ENCODE measurements at places on chromosomes 7 and 10.

- DNase-seq = no peak
These were observed 290.1 kb upstream of the COBL start for GRCh38 chr7:51606601-51607154.

DNA sequence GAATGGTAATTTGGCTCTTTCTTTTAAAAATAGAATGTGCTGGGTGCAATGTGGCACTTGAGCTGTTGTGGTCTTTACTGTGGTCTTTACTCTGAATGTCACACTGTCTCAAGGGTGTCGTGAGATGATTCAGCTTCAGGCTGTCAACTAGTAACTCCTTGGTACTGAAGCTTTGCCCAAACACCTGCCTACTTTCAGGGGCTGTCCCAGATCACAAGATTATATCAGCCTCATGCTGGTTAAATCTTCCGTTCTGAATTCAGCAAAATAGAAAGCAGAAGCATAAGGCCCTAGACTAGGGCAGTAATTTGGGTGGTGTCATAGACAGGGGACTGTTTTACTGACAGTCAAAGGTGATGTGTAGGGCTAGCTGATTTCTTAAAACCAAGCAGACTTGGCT, 110.9 kb downstream of the BAMBI start:
- DNase-seq = no peak

DNA sequence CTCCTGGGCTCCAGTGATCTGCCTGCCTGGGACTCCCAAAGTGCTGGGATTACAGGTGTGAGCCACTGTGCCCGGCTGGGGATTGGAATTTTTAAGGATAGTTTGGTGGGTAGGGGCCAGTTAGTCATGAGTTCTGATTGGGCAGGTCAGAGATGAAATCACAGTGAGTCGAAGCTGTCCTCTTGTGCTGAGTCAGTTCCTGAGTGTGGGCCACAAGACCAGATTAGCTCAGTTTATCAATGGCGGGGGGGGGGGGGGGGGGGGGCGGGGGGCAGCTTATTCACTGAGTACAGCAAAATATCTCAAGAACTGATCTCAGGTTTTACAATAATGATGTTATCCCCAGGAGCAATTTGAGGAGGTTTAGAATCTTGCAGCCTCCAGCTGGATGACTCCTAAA, 11.6 kb upstream of the ERCC6 start:
- DNase-seq = peak; percentile 5

- peak; percentile 27 for DNase-seq
These were observed 32.6 kb downstream of the LHPP start for GRCh38 chr10:124494046-124494807.

GRCh38 chr7:30684351-30684750, 2.1 kb upstream of the CRHR2 start:
- DNase-seq = no peak

- DNase-seq = peak; percentile 63
These were observed 57.2 kb upstream of the ANK3 start for GRCh38 chr10:60446851-60447250.

GRCh38 chr10:111560027-111560426, 483.2 kb downstream of the ADRA2A start:
- no peak for DNase-seq

DNA sequence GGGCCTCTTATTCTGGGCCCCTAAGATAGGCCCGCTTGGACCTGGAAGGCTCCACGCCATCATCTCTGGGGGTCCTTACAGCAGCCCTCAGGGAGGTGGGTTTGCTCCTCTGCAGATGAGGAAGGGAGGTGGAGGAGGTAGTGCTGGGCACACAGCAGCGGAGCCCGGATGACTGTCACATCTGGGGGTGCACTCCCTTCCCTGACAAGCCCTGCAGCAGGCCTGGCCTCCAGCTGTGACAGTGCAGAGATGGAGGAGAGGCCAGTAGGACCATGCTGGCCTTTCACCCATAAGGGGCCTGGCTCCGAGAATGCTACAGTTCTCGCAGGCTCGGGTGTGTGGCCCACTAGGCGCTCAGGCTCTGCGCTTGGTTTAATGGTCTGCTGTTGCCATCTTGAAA, 9.2 kb downstream of the GDF2 start:
- no peak for DNase-seq

DNA sequence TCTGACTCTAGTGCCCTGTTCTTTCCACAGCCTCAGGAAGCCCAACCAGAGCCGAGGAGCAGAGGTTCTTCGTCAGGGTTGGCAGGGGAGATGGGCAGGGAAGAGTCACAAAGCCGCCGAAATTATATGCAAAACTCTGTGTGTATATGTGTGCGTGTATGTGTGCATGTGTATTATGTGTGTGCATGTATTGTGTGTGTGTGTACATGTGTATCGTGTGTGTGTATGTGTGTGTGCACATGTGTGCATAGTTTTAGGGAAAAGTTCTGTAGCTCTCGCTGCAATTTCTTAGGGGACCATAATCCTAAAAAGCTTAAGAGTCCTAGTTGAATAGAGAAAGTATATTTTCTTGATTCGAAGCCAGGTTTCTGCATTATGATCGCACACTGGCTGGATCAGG, 17.0 kb downstream of the DNAJB12 start:
- no peak for DNase-seq

- no peak for DNase-seq
These were observed 73.0 kb downstream of the CTBP2 start for GRCh38 chr10:125087191-125087896.

DNA sequence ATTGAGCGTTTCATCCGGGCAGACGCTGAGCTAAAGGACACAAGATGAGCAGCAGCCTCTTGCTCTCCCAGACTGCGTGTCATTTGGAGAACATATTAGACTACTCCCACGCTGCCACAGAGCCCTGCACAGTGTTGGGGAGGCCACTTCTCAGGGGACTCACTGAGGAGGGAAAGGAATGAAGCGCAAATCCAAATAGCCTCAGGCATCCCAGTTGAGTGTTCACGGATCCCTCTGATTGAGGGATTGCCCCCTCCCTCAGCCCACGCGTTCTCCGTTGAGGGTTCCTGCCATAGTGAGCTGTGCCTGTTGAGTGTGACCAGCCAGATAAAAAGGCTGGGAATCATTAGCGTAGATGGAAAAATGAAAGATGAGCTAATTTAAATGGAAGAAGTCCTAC, 563.4 kb downstream of the ACTR3B start:
- no peak for DNase-seq

DNA sequence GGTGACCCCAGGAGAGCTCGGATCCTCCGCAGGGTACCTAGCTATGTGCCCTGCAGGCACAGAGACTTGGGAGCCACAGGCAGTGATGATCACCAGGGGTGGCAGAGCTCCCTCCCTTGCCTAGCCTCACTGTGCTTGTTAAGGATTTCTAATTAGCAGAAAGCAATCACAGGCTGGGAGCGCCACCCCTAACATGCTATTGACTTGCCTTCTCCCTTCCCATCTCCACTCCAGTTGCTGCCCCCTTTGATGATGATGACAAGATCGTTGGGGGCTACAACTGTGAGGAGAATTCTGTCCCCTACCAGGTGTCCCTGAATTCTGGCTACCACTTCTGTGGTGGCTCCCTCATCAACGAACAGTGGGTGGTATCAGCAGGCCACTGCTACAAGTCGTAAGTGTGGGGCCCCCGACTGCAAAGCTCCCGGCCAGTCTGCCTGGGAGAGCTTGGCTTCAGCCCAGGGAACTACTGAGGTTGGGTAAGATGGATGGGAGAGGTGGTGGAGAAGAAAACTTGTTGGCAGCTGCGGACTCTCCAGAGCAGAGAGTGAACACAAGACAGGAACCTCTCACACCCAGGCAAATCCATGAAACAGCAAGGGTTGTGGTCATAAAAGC, 1.2 kb downstream of the PRSS1 start:
- DNase-seq = no peak

GRCh38 chr10:21172542-21172929, 275.4 kb upstream of the NEBL start:
- DNase-seq = no peak

DNA sequence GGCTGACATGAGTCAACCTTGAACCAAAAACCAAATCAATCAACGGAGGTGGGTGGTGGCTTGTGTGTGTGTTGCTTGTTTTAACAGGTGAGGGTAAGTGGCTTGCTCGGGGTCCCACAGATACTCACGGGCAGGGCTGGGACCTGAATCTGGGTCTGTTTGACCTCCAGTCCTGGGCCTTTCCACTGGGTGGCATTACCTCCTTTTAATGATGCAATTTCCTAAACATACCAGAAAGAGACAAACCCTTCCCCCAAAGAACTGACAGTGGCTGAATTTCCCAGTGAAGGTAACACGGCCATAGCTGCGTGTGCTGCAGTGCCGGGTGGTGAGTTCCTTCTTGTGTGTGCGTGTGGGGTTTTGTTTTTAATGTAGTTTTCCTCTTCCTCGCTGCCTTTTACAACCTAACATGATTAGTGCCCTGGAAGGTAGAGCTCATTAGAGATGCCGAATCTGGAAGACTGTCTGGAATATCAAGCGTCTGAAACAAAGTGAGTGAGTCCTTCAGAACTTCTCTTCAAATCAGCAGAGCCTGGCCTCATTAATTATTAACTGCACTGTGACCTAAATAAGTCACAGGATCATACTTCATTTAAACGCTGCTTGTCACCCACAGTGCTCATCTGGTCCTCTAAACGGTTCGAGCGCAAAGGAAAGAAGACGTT, 166.1 kb upstream of the TCERG1L start:
- no peak for DNase-seq

DNA sequence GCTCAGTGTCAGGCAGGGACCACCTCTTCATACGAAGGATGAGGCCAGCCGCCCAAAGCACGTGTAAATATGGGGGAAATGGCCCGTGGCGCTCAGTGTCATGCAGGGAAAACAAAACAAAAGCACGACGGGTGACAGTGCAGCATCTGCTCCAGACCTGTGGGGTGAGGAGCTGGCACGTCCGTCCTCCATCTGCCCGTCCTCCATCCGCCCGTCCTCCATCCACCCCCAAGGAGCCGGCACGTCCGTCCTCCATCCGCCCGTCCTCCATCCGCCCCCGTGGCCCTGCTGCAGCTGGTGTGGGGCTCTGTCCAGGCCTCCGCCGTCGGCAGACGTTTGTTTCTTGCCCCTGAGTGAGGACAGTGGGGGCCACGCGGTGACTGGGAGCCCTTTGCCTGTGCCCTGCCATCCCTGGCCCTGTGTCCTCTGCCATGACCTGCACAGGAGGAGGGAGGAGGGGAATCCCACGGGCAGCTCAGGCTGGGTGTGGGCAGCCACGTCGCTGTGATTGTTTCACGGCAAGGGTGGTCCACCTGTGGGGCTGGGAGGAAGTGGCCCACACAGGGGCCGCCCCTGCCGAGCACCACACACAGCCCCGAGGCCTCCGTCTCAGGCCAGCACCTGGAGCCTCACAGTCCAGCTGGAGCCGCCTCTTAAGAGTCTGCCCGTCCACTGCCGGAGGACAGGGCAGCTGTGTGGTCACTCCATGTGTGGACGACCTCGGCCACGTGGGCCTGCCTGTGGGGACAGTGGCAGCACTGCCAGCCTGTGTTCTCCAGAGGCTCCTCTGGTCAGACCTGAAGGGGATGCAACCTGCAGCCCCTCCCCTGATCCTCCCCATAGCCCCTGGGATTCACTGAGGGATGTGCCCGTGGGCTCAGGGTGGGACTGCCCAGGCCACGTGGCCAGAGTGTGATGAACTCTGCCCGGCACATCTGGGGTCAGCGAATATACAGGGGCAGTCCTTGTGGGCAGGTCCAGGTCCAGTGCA, 38.2 kb upstream of the DPYSL4 start:
- DNase-seq = no peak

DNA sequence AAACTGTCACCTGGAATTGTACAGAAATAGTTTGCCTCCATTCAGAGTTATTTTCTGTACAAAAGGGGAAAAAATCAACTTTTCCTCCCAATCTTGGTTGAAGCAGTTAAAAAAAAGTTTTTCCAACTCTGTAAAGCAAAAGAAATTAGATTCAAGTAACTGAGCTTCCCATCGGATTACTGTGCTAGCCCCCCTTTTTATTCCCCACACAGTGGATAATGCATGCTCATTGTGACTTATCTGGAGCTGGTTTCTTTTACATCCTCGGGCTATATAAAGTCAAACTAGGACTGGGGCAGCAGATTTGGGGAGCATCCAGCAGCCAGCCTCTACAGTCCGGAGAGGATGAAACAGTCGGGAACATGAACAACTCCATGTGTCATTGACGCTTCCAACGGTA, at the start of gene TECTB:
TECTB (plus strand) TSS at position 301 of the 400 bp plus-strand sequence. CDS start 335 bp downstream, outside the sequence.
- no peak for DNase-seq

GRCh38 chr7:118110178-118110925, 73.6 kb upstream of the LSM8 start:
- DNase-seq = no peak

GRCh38 chr7:43905956-43906330, 453 bp downstream of the URGCP start:
- peak; percentile 64 for DNase-seq

DNA sequence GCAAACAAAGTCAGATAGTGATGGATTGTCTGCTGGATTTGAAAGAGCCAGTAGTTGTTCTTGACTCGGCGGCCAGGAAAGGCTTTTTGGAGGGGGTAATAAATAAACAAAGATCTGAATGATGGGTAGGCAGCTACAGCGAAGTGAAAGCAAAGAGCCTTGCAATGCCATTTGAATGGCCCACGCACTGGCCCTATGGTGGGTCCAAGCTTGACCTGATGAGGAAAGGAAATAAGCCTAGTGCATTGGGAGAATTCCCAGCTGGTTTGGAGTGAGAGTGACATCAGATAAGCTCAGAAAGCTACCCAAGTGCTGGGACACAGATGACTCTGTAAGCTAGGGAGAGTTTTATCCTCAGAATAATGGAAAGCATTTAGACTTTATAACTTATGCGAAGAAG, 365.2 kb downstream of the PLXDC2 start:
- no peak for DNase-seq
